Activated naive CD8-positive, alpha-beta T cell treated with anti-CD3 and anti-CD28 coated beads, Interleukin-2, amount 50 U/mL, for 24 hours (primary cell): ENCODE measurements at places on chromosomes 16 and 17.

DNA sequence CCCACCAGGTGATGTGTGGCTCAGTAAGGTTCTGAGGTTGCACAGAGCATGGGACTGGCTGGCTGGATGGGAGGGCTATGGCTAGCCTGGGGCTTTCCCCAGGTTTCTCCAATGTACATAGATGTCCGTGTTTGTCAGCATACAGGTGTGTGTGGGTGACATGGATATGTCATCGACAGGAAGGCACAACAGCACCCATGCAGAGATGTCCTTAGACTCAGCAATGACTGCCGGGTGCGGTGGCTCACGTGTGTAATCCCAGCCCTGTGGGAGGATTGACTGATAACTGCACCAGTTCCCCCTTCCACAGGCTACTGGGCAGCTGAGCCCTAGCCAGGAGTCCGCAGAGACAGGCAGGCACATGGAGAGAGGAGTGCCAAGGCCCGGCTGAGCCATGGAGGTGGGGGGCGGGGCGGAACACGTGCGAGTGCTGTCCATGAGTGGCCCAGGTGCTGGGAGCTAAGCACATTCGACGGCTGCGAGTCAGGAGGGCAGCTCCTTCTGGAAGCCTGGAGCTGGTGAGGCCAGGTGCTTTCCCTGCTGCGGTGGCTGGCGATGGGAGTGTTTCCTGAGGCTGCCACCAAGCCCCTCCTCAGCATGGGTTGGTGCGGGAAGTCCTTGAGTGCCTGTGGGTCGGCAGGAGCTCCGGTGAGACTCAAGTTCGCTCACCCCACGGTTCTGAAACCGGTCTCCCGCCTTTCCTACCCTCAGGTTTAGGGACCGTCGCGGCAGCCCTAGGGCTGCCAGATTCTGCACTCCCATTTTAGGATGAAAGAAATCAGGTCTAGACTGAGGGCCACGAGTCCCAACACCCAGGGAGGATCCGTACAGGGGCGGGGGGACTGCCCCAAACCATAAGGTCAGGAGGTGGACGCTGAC, 858 bp upstream of the ASPSCR1 start:
- H3K27me3 ChIP-seq = no peaks in the 10 kb centered on the region
- peaks cover 4% of the 10 kb centered on the region for H3K36me3 ChIP-seq

DNA sequence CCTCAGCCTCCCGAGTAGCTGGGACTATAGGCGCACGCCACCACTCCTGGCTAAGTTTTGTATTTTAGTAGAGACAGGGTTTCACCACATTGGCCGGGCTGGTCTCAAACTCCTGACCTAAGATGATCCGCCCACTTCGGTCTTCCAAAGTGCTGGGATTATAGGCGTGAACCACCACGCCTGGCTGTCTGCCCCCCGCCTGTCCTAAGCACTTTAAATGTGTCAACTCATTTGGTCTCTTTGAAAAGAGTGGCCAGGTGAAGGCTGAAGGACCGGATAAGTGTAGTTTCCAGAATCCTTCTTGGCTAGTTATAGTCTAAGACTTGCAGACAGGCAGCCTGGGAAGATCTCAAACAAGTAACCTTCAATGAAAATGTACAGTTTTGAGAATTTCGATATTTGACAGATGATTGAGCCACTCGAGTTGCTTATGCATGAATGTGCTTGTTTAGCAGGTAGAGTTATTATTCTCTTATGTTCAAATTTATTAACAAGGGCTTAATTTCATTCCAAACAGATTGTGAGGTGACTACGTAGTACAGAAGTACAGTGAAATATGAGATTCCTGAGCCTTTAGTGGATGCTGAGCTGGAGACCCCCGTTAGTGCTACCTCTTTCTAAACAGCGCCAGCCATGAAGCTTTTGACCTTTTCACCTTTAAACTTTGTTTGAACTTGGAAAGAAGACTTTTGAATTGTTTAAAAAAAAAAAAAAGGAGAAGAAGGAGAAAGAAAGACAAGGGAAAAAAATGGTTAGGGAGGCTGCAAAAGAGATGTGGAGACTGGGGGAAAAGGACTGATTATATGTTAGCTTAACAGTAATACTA, 164.4 kb upstream of the TBX2 start:
- no peak overlapping the region for H3K27ac ChIP-seq
- no peak overlapping the region for H3K4me3 ChIP-seq
- no peaks in the 10 kb centered on the region for H3K27me3 ChIP-seq

DNA sequence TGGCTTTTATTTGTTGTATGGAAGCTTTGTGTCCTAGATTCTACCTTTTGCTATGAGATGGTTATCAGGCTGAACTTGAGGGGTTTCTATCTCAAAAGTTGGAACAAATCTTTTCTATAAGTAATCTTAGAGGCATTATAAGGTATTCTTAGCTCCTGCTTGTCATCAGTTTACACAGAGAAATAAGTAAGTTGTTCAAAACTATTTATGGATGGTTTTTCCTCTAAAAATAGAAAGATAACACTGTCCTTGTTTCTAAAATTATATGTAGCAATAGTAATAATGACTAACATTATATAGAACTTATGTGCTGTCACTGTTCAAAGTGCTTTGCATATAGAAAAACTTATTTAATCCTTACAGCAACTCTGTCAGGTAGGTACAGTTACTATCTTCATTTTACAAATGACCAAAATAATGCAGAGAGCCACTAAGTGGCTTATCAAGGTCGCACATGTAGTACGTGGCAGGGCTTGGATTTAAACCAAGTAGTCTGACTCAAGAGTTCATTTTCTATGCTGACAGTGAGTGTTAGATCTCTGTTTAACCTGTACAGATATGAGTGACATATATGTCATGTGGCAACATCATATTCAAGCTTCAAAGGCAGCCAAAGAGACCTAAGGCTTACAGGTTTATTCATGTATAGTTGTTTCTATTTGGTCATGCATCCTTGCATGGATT, 59.0 kb downstream of the PHKB start:
- peaks cover 13% of the 10 kb centered on the region for H3K4me1 ChIP-seq
- H3K4me3 ChIP-seq = no peak overlapping the region
- no peak for DNase-seq
- no peak overlapping the region for H3K27ac ChIP-seq

DNA sequence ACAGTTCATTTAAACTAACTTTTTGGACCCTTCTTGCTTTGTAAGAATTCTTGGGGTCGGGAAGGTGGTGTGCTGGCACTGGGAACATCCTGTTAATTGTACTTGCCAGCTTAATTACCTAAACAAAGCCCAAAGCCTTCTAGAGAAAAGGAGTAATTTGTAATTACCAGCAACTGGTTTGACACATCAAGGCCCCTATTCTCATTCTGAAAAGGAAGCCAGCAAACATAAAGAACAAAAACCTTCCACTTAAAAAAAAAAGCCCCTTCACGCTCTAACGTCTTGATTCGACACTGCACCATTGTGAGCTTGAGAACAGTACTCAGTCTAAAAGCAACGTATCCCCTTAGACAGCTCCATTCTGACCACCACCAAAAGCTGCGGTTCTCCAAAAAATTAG, 74.7 kb upstream of the RPH3AL start:
- DNase-seq = no peak
- no peak overlapping the region for H3K4me3 ChIP-seq
- H3K36me3 ChIP-seq = no peaks in the 10 kb centered on the region
- no peak overlapping the region for H3K27ac ChIP-seq

DNA sequence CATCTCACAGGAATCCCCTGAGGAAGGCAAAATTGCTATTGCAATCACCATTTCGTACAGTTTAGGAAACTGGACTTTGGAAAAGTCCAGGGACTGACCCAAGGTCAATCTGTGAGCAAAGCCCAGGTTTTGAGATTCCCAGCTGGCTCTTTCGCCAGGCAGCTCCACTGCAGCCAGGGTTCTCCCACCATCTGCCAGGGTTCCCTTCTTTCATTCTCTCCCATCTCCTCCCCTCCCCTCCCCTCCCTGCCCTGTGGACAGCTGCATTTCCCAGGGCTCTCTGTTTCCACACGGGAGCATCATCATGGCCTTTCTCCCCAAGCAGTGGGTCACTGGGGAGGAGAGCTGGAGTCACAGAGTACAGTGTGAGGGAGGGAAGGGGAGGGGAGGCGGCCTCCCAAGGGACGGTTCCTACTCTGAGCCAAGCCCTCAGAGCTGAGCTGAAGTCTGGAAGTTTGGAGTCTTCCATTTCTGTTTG, 11.9 kb upstream of the GSDMA start:
- peaks cover 27% of the 10 kb centered on the region for H3K4me1 ChIP-seq
- H3K27ac ChIP-seq = no peak overlapping the region
- no peaks in the 10 kb centered on the region for H3K27me3 ChIP-seq
- DNase-seq = no peak
- no peaks in the 10 kb centered on the region for H3K36me3 ChIP-seq

DNA sequence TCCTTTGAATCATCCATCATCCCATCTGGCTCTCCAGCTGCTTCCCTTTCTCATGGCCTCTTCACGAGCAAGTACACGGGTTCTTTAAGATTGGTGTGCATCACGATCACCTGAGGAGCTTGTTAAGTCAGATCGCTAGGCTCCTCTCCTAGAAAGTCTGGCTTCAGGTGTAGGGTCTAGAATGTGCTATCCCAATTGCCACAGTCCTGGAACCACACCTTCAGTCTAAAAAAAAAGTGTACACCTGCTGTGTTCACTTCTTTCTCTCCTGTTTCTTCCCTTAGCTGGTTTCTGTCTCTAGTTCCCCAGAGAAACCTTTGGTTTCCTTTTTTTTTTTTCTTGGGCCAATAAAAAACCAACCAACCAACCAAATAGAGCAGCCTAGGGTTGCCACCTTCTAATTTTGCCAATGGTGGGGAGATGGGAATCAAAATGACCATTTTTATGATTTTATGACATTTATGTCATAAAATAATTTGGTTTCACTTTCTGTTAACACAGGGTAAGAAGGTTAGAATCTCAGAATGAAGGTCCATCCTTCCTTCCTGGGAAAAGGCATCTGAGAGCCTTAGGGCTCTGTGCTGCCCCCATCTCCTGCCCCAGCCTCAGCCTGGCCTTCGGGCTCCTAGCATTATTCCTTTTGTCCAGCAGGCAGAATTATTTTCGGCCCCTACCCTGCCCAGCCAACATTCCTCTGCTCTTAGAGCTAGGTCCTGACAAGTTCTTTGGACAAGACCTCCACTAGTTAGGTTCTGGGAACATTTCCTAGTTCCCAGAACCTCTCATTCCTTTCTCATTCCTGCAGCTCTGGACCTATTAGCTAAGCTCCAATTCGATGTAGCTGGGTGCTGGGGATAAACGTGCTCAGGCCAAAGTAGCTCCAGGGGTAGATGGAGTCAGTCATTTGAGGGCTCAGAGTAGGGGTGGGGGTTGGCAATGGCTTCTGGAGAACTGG, 1.9 kb upstream of the GGT6 start:
- H3K27me3 ChIP-seq = no peaks in the 10 kb centered on the region
- H3K4me3 ChIP-seq = no peak overlapping the region
- DNase-seq = no peak
- no peak overlapping the region for H3K27ac ChIP-seq
- H3K4me1 ChIP-seq = peaks cover 34% of the 10 kb centered on the region

DNA sequence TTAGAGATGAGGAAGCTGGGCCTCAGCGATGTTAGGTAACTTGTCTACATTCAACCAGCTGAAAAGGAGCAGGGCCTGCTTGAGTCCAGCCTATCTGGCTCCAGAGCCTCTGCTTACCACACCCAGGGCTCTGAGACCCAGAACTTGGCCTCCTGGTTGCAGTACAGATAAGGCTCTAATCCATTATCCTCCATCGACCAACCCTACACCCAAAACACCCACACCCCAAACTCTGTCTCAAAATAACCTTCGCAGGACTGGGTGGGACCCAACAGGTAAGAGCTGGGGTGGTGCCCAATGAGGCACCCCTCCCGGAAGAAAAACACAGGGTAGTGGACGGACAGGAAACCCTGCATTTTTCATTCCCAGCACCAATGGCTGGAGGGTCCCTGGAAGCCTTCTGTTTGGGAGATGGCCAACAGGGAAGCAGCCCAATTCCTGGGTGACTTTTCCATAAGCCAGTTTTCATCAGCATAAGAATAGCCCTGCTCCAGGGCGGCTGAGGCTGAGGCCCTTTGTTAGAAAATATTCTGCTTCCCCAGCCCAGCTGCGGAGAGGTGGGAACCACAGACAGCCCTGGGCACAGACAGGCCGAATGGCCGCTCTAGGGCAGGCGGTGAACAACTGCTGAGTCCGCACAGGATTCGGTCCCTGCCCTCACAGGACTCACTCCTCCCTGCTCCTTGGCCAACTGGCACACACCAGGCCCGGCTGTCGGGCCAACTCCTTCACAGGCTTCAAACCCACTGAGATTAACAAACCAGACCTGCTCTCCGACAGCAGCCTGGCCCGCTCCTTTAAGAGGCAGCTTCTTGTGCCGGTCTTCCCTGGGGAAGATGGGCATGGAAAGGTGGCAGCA, 9.8 kb downstream of the SMIM5 start:
- H3K36me3 ChIP-seq = no peaks in the 10 kb centered on the region
- DNase-seq = no peak
- H3K27ac ChIP-seq = no peak overlapping the region
- no peaks in the 10 kb centered on the region for H3K27me3 ChIP-seq

DNA sequence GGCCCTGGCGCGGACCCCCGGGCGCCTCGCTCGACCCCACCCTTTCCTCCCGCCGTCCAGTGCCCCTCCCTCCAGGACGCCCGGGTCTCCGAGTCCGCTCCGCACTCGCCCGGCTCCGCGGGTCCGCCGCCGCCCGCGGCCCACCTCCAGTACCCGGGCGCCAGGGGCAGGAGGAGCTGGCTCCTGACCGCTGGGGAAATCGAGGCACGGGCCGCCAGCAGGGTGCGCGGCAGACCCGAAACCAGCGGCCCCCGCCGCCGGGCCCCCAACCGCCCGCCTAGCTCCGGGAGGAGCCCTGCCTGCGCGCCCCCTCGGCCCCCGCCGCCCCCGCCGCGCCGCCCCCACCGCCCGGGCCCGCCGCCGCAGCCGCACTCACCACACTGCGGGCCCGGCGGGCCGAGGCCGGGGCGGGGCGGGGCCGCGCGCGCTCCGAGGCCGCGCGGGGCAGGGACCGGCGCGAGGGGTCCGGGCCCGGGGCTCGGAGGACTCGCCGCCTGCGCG, 333 bp downstream of the MAFG start:
- peak overlapping the region; percentile 83 for H3K4me3 ChIP-seq
- peaks cover 3% of the 10 kb centered on the region for H3K36me3 ChIP-seq
- peaks cover 31% of the 10 kb centered on the region for H3K4me1 ChIP-seq
- no peak overlapping the region for H3K27ac ChIP-seq

GRCh38 chr16:86222965-86223551, 287.3 kb upstream of the FOXF1 start:
- no peaks in the 10 kb centered on the region for H3K4me1 ChIP-seq
- no peak overlapping the region for H3K4me3 ChIP-seq
- DNase-seq = no peak

DNA sequence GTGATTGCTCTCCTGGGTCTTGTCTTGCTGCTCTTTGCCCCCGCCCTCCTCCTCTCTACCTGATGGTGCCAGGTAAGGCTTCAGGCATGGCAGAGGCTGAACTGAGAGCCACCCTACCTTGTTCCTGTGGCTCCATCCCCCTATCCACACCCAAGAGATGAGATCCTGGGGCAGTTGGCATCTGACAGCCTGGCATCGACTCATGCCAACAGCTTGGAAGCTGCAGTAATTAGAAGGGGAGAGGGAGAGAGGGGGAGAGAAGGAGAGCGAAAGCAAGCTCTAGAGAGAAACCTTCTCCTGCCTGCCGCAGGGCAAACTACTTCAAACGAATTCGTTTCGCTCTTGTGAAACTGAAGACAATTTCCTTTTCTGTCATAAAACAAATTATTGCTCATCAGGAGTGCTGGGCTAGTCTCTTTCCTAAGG, 13.8 kb upstream of the SP6 start:
- H3K27me3 ChIP-seq = peaks cover 16% of the 10 kb centered on the region
- DNase-seq = no peak
- H3K36me3 ChIP-seq = no peaks in the 10 kb centered on the region
- H3K4me1 ChIP-seq = peaks cover 15% of the 10 kb centered on the region
- no peak overlapping the region for H3K4me3 ChIP-seq
